ENCODE measurements at places on chromosomes 1 and 21.

DNA sequence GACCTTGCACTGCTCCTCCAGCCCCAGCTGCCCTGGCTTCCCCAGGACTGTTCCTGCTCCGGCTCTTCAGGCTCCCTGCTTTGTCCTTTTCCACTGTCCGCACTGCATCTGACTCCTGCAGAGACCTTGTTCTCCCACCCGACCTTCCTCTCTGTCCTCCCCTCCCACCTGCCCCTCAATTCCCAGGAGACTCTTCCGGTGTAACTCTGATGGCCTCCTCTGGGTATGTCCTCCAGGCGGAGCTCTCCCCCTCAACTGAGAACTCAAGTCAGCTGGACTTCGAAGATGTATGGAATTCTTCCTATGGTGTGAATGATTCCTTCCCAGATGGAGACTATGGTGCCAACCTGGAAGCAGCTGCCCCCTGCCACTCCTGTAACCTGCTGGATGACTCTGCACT lies 550 bp downstream of the ACKR1 start:
- no peaks in the 10 kb centered on the region for H3K36me3 ChIP-seq
- peaks cover 2% of the 10 kb centered on the region for H3K4me1 ChIP-seq
- no peak overlapping the region for H3K4me3 ChIP-seq
- peaks cover 32% of the 10 kb centered on the region for H3K27me3 ChIP-seq

DNA sequence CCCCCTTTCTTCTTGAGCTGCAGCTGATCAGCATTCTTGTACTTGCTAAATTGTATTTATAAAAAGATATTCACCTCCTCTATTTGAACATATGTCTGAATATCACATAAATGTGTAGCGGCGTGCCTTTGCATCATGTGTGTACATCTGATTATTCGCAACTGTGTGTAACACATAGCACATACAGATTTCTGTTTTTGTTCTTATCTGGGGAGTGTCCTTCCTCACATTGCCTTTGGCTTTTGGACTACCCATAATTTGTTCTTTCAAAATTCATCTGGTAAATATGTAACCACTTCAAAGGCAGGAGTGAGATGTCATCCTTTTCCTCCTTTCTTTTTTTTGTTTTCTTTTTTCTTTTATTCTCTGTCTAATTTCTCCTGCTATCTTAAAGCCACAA lies 113.6 kb downstream of the PBX1 start:
- H3K4me3 ChIP-seq = no peak overlapping the region
- no peaks in the 10 kb centered on the region for H3K27me3 ChIP-seq
- DNase-seq = no peak
- no peaks in the 10 kb centered on the region for H3K36me3 ChIP-seq
- H3K4me1 ChIP-seq = no peaks in the 10 kb centered on the region
- H3K27ac ChIP-seq = no peak overlapping the region

DNA sequence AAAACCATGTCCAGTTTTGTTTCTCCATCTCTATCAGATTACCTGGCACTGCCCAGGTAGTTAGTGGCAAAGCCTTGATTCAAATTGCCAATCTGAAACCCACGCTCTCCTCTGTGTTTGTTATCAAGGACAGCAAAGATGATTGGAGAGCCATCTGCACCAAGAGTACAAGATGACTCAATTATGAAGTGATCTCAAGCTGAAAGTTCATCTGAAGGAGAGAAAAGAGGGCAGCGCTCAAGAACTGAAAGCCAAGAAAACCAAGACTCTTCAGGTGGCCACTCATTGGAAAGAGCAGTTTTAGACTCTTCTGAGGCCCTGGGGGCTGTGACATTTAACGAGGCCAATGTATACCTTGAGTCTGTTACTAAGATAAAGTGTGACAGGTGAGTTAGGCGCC lies 13.8 kb downstream of the RXRG start:
- H3K27ac ChIP-seq = no peak overlapping the region
- DNase-seq = no peak
- no peak overlapping the region for H3K4me3 ChIP-seq
- H3K36me3 ChIP-seq = no peaks in the 10 kb centered on the region
- H3K4me1 ChIP-seq = peaks cover 7% of the 10 kb centered on the region

DNA sequence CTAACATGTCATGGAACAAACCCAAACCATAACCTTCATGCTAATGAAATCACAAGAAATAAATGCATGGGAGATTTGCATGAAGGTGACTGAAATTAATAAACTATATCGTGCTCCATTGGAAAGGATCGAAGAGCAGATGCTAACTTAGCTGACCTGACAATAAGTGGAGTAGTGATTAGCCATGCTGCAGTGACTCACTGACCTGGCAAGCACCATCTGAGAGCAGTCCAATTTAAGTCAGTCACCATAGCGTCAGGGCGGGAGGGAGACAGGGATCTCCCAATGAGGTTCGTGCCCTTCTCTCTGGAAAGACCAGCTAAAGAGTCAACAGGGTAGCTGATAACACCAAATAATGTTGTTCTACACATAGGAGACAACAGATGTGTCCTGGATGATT lies 21.5 kb downstream of the OLIG2 start:
- H3K4me3 ChIP-seq = no peak overlapping the region
- H3K36me3 ChIP-seq = no peaks in the 10 kb centered on the region
- no peak overlapping the region for H3K27ac ChIP-seq
- no peaks in the 10 kb centered on the region for H3K4me1 ChIP-seq
- no peak for DNase-seq
- H3K27me3 ChIP-seq = peaks cover 31% of the 10 kb centered on the region

- H3K4me1 ChIP-seq = no peaks in the 10 kb centered on the region
- H3K4me3 ChIP-seq = no peak overlapping the region
- H3K27me3 ChIP-seq = peaks cover 2% of the 10 kb centered on the region
- no peak for DNase-seq
- H3K36me3 ChIP-seq = no peaks in the 10 kb centered on the region
Measured at GRCh38 chr21:43331962-43332828, 94.7 kb downstream of the SIK1 start.

- H3K36me3 ChIP-seq = peaks cover 5% of the 10 kb centered on the region
- no peak for DNase-seq
- H3K4me3 ChIP-seq = no peak overlapping the region
- no peaks in the 10 kb centered on the region for H3K27me3 ChIP-seq
- peak overlapping the region; percentile 38 for H3K27ac ChIP-seq
Measured at GRCh38 chr1:230102472-230102871, 35.4 kb downstream of the GALNT2 start.

GRCh38 chr1:4787551-4787950 lies 133.1 kb downstream of the AJAP1 start:
- no peak for DNase-seq
- H3K27me3 ChIP-seq = no peaks in the 10 kb centered on the region
- no peak overlapping the region for H3K4me3 ChIP-seq
- no peaks in the 10 kb centered on the region for H3K36me3 ChIP-seq
- H3K4me1 ChIP-seq = no peaks in the 10 kb centered on the region

GRCh38 chr1:34441259-34442069 lies 264.8 kb downstream of the C1orf94 start:
- no peak overlapping the region for H3K4me3 ChIP-seq
- H3K36me3 ChIP-seq = no peaks in the 10 kb centered on the region
- no peak overlapping the region for H3K27ac ChIP-seq
- no peaks in the 10 kb centered on the region for H3K4me1 ChIP-seq
- no peaks in the 10 kb centered on the region for H3K27me3 ChIP-seq

GRCh38 chr1:17550729-17551584 lies 11.5 kb downstream of the ARHGEF10L start:
- no peaks in the 10 kb centered on the region for H3K4me1 ChIP-seq
- no peak overlapping the region for H3K4me3 ChIP-seq
- H3K27me3 ChIP-seq = peaks cover 5% of the 10 kb centered on the region
- DNase-seq = no peak
- H3K36me3 ChIP-seq = no peaks in the 10 kb centered on the region

- no peak overlapping the region for H3K27ac ChIP-seq
- no peak overlapping the region for H3K4me3 ChIP-seq
- DNase-seq = no peak
- peaks cover 3% of the 10 kb centered on the region for H3K27me3 ChIP-seq
- no peaks in the 10 kb centered on the region for H3K4me1 ChIP-seq
Measured at GRCh38 chr1:34380526-34381124, 203.9 kb downstream of the C1orf94 start.

DNA sequence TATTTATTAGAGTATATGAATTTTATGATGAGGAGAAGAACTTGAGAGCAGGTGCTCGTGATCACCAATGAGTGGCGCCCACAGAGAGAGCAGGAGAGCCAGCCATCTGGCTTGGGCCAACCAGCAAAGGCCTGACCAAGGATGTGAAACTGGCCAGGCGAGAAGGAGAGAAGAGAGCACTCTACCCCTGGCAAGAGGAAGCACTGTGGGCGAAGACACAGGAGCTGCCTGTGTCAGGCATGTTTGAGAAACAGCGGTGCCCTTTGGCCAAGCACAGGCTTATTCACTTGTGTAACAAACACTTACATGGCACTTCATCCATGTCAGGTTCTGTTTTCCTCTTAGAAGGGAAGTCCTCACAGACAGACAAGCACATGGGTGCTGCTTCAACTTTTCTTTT lies 4.2 kb upstream of the SIPA1L2 start:
- DNase-seq = no peak
- no peak overlapping the region for H3K27ac ChIP-seq
- no peaks in the 10 kb centered on the region for H3K36me3 ChIP-seq

All from activated T-helper 2 cell treated with anti-CD3 and anti-CD28 coated beads, Interferon-gamma antibody, Interleukin-2, Interleukin-4, amounts not matched to agents 10 μg/mL and 5 μg/mL and 100 μg/mL, durations not matched to agents 14 hours and 24 hours and 36 hours (primary cell).